Small intestine (tissue), 16 donors: ENCODE measurements at places on chromosomes 2 and 18. TPM values are rescaled to one million over a fixed set of nuclear protein-coding genes. Genes with fewer than 3 reads are reported as not detected.

Gene CHST9
- 0.07 TPM for polyA plus RNA-seq

GRCh38 chr2:171163261-171163660 lies 2.6 kb upstream of the TLK1 start:
- H3K27ac ChIP-seq = no peak overlapping the region
- no peaks in the 10 kb centered on the region for H3K4me1 ChIP-seq
- peak; percentile 22 for DNase-seq
- H3K36me3 ChIP-seq = no peaks in the 10 kb centered on the region
- no peak overlapping the region for H3K4me3 ChIP-seq
- H3K27me3 ChIP-seq = no peaks in the 10 kb centered on the region

GRCh38 chr2:194264586-194264985 lies 1392.4 kb upstream of the SLC39A10 start:
- H3K27ac ChIP-seq = no peak overlapping the region
- H3K36me3 ChIP-seq = no peaks in the 10 kb centered on the region
- no peak for DNase-seq
- H3K27me3 ChIP-seq = no peaks in the 10 kb centered on the region
- H3K4me1 ChIP-seq = no peaks in the 10 kb centered on the region
- H3K4me3 ChIP-seq = no peak overlapping the region

DNA sequence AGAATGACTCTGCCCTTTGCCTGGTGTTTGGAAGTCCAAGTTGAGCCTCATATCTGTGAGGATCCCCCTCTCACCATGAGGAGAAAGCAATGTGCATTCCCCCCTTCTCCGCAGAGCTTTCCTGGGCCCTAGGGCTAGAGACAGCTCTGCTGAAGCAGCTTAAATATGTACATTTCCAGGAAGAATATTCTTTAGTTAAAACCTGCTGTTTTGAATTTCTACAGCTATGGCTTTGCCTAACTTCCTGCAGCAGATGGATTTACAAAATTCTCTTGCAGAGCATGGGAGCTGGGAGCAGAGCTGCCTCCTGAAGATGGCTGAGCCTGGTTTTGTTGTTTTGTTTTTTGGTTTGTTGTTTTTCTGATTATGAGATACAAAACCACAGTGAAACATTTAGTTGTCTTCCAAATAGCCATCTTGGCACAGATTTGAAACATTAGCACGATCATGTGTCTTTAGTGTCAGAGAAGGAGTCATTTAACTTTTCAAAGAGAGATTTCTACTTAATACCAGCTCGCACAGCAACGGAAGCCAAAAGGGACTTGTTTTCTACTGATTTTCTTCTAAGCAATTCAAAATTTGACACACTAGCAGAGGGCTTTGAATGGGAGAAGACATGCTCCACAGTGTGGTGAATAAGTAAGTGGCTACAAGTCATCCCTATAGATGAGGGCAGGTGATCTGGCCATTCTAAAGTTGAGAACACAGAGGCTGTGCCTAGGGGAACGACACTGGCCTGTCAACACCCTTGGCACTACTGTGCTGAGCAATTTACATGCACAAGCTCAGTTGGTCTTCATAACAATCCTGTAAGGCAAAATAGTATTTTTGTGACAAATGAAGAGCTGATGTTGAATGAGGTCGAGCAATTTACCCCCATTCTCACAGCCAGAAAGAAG lies 222.6 kb downstream of the MREG start:
- no peaks in the 10 kb centered on the region for H3K36me3 ChIP-seq
- no peak for DNase-seq
- H3K4me3 ChIP-seq = no peak overlapping the region
- H3K27ac ChIP-seq = no peak overlapping the region
- no peaks in the 10 kb centered on the region for H3K27me3 ChIP-seq

Gene GAD1
- 0.21 TPM for polyA plus RNA-seq

Gene DLX1
- polyA plus RNA-seq = 1.3 TPM

- no peaks in the 10 kb centered on the region for H3K27me3 ChIP-seq
- H3K27ac ChIP-seq = no peak overlapping the region
- H3K4me3 ChIP-seq = no peak overlapping the region
- no peaks in the 10 kb centered on the region for H3K4me1 ChIP-seq
- H3K36me3 ChIP-seq = no peaks in the 10 kb centered on the region
Measured at GRCh38 chr2:225002656-225003045, 39.6 kb downstream of the DOCK10 start.

Gene SERPINB8
- polyA plus RNA-seq = 12.9 TPM

Gene CAMKMT
- 9.6 TPM for polyA plus RNA-seq

- no peaks in the 10 kb centered on the region for H3K36me3 ChIP-seq
- H3K27ac ChIP-seq = no peak overlapping the region
- H3K4me3 ChIP-seq = no peak overlapping the region
- no peaks in the 10 kb centered on the region for H3K27me3 ChIP-seq
- no peaks in the 10 kb centered on the region for H3K4me1 ChIP-seq
- DNase-seq = no peak
Measured at GRCh38 chr18:26902291-26902690, 36.8 kb upstream of the AQP4 start.

DNA sequence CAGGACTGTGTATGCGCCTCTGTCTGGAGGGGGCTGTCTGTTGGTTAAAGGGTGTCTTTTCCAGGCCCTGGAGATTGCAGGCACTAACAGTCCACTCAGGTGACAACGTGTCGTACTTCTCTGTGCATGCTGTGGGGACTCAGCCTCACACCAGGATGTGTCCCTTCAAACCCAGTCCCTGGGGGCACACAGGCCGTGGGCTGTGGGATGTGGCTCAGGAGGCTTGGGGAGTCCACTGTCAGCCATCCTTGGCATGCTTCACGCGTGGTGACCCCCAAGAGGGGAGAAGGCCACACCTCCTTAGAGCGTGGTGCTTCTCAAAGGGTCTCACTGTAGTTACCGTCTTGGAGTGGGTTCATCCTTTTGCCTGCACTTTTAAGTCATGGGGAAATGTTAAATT lies 127.8 kb downstream of the KLHL29 start:
- no peak overlapping the region for H3K4me3 ChIP-seq
- DNase-seq = no peak
- H3K4me1 ChIP-seq = peaks cover 8% of the 10 kb centered on the region
- H3K27ac ChIP-seq = no peak overlapping the region
- peaks cover 3% of the 10 kb centered on the region for H3K27me3 ChIP-seq

Gene ARHGAP25
- 1.8 TPM for polyA plus RNA-seq

Gene RAX
- polyA plus RNA-seq = not detected

GRCh38 chr2:232623768-232624765 lies 9.3 kb upstream of the EFHD1 start:
- H3K27me3 ChIP-seq = no peaks in the 10 kb centered on the region
- H3K4me1 ChIP-seq = no peaks in the 10 kb centered on the region
- H3K36me3 ChIP-seq = no peaks in the 10 kb centered on the region
- no peak for DNase-seq
- H3K4me3 ChIP-seq = no peak overlapping the region
- H3K27ac ChIP-seq = no peak overlapping the region

GRCh38 chr2:98454073-98454472 lies 9.4 kb downstream of the INPP4A start:
- no peak overlapping the region for H3K27ac ChIP-seq
- no peaks in the 10 kb centered on the region for H3K36me3 ChIP-seq
- no peaks in the 10 kb centered on the region for H3K27me3 ChIP-seq
- DNase-seq = no peak

DNA sequence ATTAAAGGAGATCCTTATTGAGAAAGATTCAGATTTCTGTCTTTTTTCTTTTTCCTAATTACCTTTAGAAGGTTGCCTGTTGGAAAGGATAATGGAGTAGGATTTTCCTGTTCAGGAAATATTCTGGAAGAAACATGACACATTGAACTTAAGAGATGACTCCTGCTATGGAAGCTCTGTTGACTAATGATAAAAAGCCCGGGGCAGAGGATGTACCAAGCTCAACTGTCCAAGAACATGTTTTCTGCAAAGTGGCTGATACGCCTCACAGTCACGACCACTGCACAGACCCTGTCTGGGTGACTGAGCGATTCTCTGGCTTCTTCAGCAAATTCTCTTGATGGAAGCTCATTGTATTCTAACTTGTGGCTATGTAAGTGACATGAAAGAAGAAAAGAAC lies 86.2 kb upstream of the THOC1 start:
- H3K27ac ChIP-seq = no peak overlapping the region
- H3K4me3 ChIP-seq = no peak overlapping the region
- no peaks in the 10 kb centered on the region for H3K27me3 ChIP-seq
- H3K4me1 ChIP-seq = no peaks in the 10 kb centered on the region

Gene COL6A3
- polyA plus RNA-seq = 3.2 TPM

- no peak for DNase-seq
- H3K27ac ChIP-seq = no peak overlapping the region
- no peaks in the 10 kb centered on the region for H3K27me3 ChIP-seq
- H3K4me3 ChIP-seq = no peak overlapping the region
- peaks cover 10% of the 10 kb centered on the region for H3K36me3 ChIP-seq
- no peaks in the 10 kb centered on the region for H3K4me1 ChIP-seq
Measured at GRCh38 chr2:61340242-61340641, 130.6 kb downstream of the USP34 start.

Gene NLRC4
- 1.0 TPM for polyA plus RNA-seq

- no peak overlapping the region for H3K4me3 ChIP-seq
- no peak for DNase-seq
- peaks cover 2% of the 10 kb centered on the region for H3K27me3 ChIP-seq
- no peaks in the 10 kb centered on the region for H3K36me3 ChIP-seq
Measured at GRCh38 chr2:238557936-238558335, 131.2 kb downstream of the ASB1 start.

Gene PTPRM
- 6.8 TPM for polyA plus RNA-seq

DNA sequence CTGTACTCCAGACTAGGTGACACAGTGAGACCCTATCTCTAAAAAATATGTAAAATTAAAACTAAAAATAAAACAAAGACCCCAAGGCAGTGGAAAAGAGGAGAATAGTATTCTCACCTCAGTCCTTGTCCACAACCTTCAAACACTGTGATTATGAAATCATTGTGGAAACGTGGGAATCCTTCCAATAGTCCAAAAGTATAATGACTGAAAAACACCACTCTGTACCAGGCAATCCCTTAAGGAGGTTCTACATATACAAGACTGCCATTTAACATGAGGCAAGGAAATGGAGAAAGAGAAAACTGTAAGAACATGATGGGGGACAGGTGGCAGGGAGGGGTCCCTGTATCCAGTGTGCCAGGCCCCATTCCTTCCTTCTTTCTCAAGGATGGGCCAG lies 66.1 kb downstream of the ACVR1 start:
- peaks cover 4% of the 10 kb centered on the region for H3K36me3 ChIP-seq
- H3K27me3 ChIP-seq = no peaks in the 10 kb centered on the region
- no peak for DNase-seq

DNA sequence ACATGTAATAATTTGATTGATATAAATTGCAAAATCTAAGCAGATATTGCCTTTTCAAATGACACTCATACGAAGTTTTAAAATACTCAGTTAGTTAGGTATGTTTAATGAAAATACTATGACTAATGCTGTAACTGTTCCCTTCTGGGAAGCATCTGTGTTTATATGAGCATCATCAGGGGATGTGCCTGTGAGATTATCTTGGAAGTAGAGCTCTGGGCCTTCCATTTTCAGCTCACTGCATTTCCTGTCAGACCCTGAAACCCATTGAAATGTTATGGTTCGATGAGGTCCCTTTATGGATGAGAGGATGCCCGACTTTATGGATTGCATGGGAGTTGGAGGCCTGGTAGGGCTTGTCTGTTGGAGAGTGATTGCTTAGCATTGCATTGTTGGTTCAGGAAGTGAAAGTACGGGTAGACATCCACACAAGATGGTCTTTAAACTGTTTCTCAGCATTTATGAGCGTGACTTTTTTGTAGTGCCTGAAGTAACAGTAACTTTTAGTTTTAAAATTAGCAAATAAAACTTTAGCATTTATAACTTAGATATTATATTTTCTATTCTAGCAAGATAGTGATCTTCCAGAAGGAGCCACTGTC lies 28.7 kb downstream of the ELP2 start:
- no peaks in the 10 kb centered on the region for H3K27me3 ChIP-seq

DNA sequence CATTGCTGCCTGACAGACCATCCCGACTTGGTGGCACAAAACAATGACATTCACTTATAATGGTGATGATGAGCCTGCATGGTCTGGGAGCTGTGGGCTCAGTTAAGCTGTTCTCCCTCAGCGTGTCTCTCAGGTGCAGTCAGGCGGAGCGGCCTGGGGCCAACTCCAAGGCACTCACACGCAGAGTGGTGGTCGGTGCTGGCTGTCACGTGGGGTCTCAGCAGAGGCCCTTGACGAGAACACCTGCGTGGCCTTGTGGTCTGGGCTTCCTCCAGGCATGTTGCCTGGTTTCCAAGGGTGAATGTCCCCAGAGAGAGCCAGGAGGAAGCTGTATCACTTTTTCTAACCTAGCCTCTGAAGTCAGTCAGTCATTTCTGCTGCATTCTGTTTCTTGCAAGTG lies 29.8 kb downstream of the ARMC9 start:
- H3K27me3 ChIP-seq = no peaks in the 10 kb centered on the region
- DNase-seq = no peak

GRCh38 chr2:218137514-218137913 lies 11.7 kb downstream of the CXCR2 start:
- peaks cover 12% of the 10 kb centered on the region for H3K27me3 ChIP-seq
- no peak overlapping the region for H3K27ac ChIP-seq
- DNase-seq = no peak
- H3K4me3 ChIP-seq = no peak overlapping the region
- no peaks in the 10 kb centered on the region for H3K4me1 ChIP-seq

- no peak overlapping the region for H3K4me3 ChIP-seq
- H3K27ac ChIP-seq = no peak overlapping the region
- no peaks in the 10 kb centered on the region for H3K36me3 ChIP-seq
- peaks cover 16% of the 10 kb centered on the region for H3K4me1 ChIP-seq
Measured at GRCh38 chr2:136121204-136121910, 3.4 kb upstream of the CXCR4 start.

Gene HSBP1L1
- polyA plus RNA-seq = 19.5 TPM

DNA sequence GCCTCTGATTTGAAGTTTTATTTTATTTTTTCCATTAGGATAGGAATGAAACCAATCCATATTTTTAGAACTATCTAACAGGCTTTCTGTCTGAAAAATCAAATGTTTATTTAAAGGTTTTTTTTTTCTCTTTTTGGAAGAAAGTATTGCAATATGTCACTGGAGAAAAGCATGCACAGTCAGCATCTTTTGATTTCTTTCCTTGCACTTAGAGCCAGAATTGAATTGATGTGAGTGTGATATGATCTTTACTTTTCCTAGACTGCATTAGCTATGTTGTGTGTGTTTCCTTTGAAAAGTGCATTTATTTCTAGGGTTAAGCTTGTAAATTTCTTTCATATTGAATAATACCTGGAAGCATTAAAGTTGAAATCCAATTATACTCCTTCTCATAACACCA lies 87.6 kb downstream of the ASXL3 start:
- H3K27me3 ChIP-seq = no peaks in the 10 kb centered on the region
- H3K4me3 ChIP-seq = no peak overlapping the region
- DNase-seq = no peak
- no peaks in the 10 kb centered on the region for H3K36me3 ChIP-seq
- H3K27ac ChIP-seq = no peak overlapping the region

DNA sequence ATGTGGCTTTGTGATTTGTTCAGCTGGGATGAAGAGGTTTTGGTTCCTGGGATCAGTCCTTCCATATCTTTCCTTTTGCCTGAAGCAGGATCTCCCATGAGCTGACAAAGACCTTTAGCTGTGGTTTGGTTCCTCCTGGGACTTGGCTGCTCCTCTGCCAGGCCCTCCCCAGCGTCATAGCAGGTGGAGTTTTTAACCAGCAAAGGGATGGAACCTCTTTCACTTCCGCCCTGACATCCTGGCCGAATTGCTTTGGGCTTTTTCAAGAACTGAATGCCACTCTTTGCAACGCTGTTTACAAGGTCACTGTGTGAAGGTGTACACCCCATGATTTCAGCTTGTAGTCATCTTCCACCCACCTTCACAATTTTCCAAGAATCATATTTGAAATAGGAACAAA lies 390 bp downstream of the PCARE start:
- no peak overlapping the region for H3K4me3 ChIP-seq
- no peak for DNase-seq
- H3K27ac ChIP-seq = no peak overlapping the region
- H3K27me3 ChIP-seq = no peaks in the 10 kb centered on the region
- H3K36me3 ChIP-seq = no peaks in the 10 kb centered on the region
- H3K4me1 ChIP-seq = no peaks in the 10 kb centered on the region
